DMS53 (cell line): ENCODE measurements at places on chromosomes 11 and 22.

DNA sequence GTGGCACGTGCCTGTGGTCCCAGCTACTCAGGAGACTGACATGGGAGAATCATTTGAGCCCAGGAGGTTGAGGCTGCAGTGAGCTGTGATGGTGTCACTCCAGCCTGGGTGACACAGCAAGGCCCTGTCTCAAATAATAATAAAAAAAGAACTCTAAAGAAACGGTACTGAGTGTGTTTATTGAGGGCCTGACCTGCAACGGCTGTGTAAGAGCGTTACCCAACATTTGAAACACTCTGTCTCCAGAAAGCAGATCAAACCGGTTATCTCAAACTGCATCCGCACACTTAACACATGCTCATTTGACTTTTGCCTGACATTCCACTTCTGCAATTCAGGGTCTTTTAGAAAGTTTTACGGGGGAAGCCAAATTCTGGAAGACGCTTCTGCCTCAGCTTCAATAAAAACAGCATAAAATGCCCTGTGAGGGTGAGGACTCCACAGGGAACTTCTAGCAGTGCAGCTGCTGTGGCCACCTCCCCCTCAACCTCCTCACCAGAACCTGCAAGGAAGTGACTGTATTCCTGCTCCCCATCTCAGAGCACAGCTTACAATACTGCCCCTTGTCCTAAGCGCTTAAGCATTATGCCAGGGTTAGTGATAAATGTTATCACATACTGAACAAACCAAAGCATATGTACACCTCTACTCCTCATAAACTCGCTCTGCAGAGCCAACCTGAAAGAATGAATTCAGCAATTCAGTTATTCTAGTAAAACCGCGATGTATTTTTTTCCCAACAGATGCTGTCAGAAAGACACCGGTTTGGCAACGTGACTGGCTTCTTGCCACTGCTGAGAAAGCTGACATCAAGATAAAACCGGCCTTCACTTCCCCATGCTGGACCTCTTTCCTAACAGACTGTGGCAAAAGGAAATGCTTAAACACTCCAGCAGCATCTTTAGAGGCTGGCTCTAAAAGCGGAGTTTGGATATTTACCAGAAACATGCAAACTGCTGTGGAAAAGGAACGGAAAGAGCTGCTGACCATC, 52.2 kb downstream of the PRDM10 start:
- no peak for DNase-seq

GRCh38 chr11:26088391-26088790, 243.5 kb upstream of the ANO3 start:
- DNase-seq: no peak

- DNase-seq: no peak
Measured at GRCh38 chr22:17910561-17911311, 113.6 kb downstream of the MICAL3 start.

DNA sequence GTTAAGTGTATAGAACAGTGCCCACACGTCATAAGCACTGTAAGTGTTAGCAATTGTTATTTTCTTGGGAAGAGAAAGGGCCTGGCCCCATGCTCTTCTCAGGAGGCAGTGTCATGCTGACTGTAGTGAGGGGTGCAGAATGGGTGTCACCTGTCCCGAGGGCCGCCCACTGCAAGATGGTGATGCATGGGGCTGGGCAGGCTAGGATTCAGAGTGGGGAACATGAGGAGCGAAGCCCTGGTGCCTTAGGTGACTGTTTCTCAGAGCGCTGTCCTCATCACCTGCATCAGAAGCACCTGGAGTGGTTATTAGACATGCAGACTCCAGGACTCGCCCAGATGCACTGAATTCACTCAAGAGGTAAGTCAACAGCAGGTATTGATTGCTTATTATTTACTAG, 101.0 kb upstream of the PARVA start:
- DNase-seq: peak; percentile 96

- no peak for DNase-seq
Measured at GRCh38 chr11:77109236-77110019, 6.8 kb downstream of the OMP start.

DNA sequence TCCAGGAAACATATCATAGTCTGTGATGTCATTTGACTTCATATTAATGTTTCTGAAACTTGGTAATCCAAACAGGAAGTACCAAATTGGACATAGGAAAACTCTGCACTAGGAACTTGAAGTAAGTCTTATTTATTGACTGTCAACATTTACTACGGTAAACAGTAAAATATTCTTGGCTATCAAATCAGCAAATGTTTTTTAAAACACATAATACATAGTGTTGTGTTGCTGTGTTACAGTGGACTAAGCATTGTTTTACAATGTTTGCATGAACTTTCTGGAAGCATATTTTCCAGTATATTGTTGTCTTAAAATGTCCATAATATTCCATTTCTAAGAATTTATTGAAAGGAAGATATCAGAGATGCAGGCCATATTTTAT, 2.8 kb upstream of the OR51E2 start:
- no peak for DNase-seq

DNA sequence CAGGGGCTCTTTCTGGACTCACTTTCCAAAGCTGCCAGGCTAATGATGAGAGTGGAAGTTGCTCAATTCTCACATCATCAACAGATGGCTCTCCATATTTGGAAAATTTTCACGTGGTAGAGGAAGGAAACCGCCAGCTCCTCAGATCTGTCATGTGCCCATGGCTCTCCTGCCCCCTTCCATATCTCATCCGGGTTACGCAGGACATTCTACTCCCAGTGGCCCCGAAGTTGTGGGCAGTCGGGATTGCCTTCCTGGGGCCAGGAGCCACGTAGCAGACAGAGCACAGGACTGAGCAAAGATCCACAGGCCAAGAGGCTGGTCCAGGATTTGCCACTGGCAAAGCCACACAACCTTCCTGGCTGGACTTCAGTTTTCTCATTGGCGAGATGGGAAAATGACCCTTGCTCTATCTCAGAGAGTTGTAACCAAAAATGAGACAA, 38.8 kb downstream of the RPUSD4 start:
- no peak for DNase-seq

- DNase-seq: no peak
Measured at GRCh38 chr11:59938718-59939117, 486 bp downstream of the OOSP1 start.

GRCh38 chr11:35352077-35352888, 67.1 kb downstream of the SLC1A2 start:
- no peak for DNase-seq

DNA sequence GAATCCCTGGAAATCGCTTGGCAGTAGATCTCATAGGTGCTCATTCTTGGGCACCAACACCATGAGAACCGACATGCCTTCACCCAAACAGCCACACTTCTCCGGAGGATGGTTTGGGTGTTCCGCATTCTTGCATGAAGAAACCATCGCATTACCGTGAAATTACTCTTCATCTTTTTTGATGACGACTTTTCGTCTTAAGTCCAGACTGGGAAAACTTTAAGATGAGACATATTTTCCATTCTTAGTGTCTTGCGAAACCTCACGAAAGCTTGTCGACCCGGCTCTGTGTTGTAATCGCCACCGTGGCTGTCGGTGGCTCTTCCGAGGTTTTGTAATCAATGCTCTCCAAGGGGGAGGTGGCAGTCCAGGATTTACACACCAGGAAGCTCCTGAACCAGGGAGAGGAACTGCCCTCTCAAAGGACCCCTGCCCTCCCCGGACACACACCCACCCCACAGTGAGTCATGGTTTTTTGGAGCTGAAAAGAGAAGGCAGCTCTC, 1.7 kb downstream of the TOM1 start:
- no peak for DNase-seq

GRCh38 chr11:130192845-130193267, 33.3 kb downstream of the ST14 start:
- DNase-seq: no peak

DNA sequence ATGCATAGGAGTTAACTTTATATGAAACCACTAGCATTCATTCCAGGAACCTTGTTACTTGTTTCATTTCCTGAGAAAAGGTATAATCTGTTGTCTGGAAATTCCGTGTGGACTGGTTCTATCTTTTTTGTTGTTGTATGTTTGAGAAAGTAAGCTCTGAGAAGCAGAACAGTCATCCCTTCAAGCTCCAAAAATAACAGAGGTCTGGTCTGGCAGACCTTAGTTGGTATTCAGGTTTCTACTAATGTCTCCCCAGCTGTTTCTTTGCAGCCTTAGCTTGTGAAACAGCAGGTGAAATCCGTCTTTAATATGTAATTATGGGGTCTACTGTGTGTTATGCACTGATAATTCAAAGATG, 2.4 kb downstream of the RNF121 start:
- DNase-seq: no peak

GRCh38 chr11:117428186-117428855, 100.7 kb downstream of the CEP164 start:
- DNase-seq: no peak

GRCh38 chr11:47914743-47915142, 65.6 kb upstream of the PTPRJ start:
- no peak for DNase-seq

GRCh38 chr11:128066399-128066798, 521.0 kb downstream of the ETS1 start:
- no peak for DNase-seq

DNA sequence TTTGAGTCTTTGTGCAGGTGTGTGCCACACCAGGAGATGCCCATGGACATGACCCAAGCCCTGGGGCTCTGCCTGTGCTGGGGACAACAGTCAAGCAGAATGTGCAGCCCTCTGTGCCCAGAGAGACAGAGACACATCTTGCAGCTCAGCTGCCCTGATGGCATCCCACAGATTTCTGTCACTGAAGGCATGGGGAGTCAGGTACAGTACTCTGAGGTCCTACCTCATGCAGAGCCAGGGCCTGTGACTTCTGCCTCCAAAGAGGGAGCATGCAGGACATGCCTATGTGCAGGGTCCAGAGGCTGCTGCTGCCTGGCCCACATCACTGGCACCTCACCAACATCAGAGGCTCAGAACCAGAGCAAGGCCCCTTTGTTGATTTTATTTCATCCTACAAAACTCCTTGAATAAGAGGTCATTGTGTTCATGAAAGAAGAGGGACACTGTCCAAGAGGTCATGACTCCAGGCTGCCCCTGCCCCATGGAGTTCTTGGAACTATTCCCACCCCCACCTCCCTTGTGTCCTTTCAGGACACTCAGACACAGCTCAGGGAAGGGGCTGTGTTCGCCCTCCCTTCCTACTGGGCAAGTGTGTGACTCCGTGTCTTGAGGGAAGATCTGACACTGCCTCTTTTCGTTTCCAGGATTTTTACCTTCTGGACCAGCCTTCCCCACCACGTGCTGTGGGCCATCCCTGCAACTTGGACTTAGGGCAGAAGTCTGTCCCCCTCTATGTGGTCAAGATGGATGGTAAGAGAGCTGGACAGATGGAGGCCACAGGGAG, 62.3 kb downstream of the BTG4 start:
- DNase-seq: no peak

GRCh38 chr11:36195496-36196354, 93.5 kb downstream of the COMMD9 start:
- DNase-seq: no peak

DNA sequence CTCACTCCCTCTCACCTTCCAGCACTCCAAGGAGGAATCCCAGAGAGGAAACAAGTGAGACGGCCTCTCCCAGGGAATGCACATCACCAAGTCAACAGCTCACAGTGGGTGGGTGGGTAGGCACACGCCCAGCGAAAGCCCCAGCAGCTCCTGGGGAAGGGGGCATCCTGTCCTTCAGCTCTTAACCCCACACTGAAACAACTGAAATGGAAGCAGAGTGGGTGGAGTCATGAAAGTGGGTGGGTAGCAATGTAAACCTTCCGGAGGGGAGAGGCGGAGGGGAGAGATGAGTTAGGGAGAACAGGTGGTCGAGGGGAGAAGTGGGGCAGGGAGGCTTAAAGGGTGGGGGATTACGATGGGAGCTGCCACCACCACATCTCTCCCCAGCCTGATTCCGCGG, 5.4 kb downstream of the MCHR1 start:
- no peak for DNase-seq

GRCh38 chr11:33294797-33295196, 37.6 kb downstream of the HIPK3 start:
- DNase-seq: no peak

GRCh38 chr11:118615976-118616371, 8.6 kb downstream of the PHLDB1 start:
- DNase-seq: peak; percentile 48

GRCh38 chr22:30250661-30251267, 4.2 kb upstream of the LIF start:
- peak; percentile 16 for DNase-seq

DNA sequence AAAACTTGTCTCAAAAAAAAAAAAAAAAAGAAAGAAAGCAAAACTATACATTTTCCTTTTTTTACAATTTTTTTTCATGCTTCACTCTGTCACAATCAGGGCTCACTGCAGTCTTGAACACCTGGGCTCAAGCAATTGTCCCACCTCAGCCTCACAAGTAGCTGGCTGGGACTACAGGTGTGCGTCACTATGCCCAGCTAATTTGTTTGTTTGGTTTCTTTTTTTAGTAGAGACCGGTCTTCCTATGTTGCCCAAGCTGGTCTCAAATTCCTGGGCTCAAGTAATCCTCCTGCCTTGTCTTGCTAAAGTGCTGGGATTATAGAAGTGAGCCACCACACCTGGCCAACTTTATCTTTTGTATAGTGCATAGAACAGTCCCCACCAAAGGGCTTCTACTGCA, 15.0 kb upstream of the CXCR5 start:
- DNase-seq: peak; percentile 40

DNA sequence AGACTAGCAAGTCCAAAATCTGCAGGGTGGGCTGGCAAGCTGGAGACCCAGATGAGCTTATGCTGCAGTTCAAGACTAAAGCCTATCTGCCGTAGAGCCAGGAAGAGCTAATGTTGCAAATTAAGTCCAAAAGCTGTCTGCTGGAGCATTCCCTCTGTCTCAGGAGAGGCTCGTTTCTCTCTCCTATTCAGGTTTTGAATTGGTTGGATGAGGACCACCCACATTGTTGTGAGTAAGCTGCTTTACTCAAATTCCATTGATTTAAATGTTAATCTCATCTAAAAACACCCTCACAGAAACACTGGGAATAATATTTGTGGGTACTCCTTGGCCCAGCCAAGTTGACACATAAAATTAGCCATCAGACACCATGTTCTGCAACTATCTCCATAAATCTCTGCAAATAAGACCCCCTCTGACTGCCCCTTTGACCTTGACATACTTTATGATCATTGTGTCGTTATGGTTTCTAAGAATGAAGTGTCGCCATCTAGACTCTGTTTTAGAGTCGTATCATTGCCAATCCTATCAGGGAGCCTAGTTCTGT, 16.8 kb upstream of the CUL5 start:
- DNase-seq: no peak

GRCh38 chr11:11703885-11704284, 82.1 kb upstream of the GALNT18 start:
- no peak for DNase-seq

GRCh38 chr11:19243143-19243542, 2.4 kb upstream of the E2F8 start:
- DNase-seq: peak; percentile 64
